Activated naive CD8-positive, alpha-beta T cell treated with anti-CD3 and anti-CD28 coated beads, Interleukin-2, amount 10 ng/mL, durations not matched to agents 7 days and 5 days (primary cell): ENCODE measurements at places on chromosomes 5 and 9. TPM values are rescaled to one million over a fixed set of nuclear protein-coding genes. Genes with fewer than 3 reads are reported as not detected.

- H3K4me3 ChIP-seq: peak overlapping the region; percentile 98
- peaks cover 63% of the 10 kb centered on the region for H3K36me3 ChIP-seq
- H3K27me3 ChIP-seq: no peaks in the 10 kb centered on the region
- peaks cover 51% of the 10 kb centered on the region for H3K4me1 ChIP-seq
- peak; percentile 35 for DNase-seq
Measured at GRCh38 chr5:132485641-132486317, 4.8 kb downstream of the IRF1 start.

- no peak overlapping the region for H3K27ac ChIP-seq
- no peak for DNase-seq
- H3K4me3 ChIP-seq: no peak overlapping the region
- peaks cover 17% of the 10 kb centered on the region for H3K36me3 ChIP-seq
Measured at GRCh38 chr9:109035684-109036423, 22.6 kb upstream of the CTNNAL1 start.

GRCh38 chr5:138732466-138732865, 20.8 kb upstream of the CTNNA1 start:
- H3K27me3 ChIP-seq: peaks cover 32% of the 10 kb centered on the region
- peaks cover 2% of the 10 kb centered on the region for H3K36me3 ChIP-seq
- H3K4me3 ChIP-seq: no peak overlapping the region
- H3K27ac ChIP-seq: no peak overlapping the region
- no peak for DNase-seq
- peaks cover 7% of the 10 kb centered on the region for H3K4me1 ChIP-seq

DNA sequence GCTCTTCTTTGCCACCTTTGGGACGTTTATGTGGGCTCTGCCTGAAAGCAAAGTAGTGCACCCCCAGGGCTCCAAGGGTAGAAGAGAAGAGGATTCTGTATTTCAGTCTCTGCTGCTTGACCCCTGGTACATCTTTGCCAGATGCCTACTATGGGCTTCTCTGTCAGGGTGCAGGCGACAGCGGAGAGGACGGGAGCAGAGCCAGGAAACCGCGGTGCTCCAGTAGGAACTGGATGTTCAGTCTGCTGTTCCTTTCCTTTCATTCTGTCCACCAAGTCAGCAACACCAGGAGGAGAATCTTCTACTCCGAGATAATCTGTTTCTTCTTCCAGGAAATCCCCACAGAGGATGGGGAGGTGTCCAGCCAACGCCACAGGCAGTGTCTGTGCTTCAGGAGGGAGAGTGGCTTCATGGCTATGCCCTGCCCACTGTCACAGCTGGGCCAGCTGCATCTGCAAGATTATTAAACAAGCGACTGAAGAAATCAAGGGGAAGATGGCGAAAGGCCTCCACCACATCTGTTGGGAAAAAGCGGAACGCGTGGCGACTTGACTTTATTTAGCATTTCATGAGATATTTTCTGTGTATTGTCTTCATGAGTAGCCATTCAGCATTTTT, 398.3 kb downstream of the IRX1 start:
- no peaks in the 10 kb centered on the region for H3K36me3 ChIP-seq
- H3K27me3 ChIP-seq: no peaks in the 10 kb centered on the region
- H3K4me1 ChIP-seq: no peaks in the 10 kb centered on the region
- no peak for DNase-seq
- no peak overlapping the region for H3K27ac ChIP-seq
- no peak overlapping the region for H3K4me3 ChIP-seq

The TAS2R1 gene
- total RNA-seq: not detected

DNA sequence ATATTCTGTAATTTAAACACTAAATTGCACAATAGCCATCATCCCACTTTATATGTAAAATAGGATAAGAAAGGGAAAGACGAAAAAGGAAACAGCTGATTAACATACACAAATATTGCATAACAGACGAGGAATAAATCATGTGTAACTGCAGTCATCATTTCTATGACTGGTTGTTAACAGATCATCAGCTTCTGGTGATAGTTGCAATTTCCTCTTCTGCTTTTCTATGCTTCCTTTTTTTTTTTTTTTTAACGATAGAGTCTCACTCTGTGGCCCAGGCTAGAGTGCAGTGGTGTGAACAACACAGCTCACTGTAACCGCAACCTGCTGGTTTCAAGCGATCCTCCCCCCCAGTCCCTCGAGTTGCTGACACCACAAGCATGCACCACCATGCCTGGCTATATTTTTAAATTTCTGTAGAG, 22.5 kb upstream of the JAKMIP2 start:
- DNase-seq: peak; percentile 30
- H3K4me1 ChIP-seq: peaks cover 2% of the 10 kb centered on the region
- H3K36me3 ChIP-seq: no peaks in the 10 kb centered on the region
- H3K27ac ChIP-seq: no peak overlapping the region
- H3K4me3 ChIP-seq: peak overlapping the region; percentile 4

- no peaks in the 10 kb centered on the region for H3K36me3 ChIP-seq
- no peaks in the 10 kb centered on the region for H3K4me1 ChIP-seq
- no peak for DNase-seq
- no peak overlapping the region for H3K4me3 ChIP-seq
- H3K27ac ChIP-seq: no peak overlapping the region
- no peaks in the 10 kb centered on the region for H3K27me3 ChIP-seq
Measured at GRCh38 chr9:61666310-61666709, 476.5 kb downstream of the SPATA31A7 start.

The TUSC1 gene
- not detected for total RNA-seq

DNA sequence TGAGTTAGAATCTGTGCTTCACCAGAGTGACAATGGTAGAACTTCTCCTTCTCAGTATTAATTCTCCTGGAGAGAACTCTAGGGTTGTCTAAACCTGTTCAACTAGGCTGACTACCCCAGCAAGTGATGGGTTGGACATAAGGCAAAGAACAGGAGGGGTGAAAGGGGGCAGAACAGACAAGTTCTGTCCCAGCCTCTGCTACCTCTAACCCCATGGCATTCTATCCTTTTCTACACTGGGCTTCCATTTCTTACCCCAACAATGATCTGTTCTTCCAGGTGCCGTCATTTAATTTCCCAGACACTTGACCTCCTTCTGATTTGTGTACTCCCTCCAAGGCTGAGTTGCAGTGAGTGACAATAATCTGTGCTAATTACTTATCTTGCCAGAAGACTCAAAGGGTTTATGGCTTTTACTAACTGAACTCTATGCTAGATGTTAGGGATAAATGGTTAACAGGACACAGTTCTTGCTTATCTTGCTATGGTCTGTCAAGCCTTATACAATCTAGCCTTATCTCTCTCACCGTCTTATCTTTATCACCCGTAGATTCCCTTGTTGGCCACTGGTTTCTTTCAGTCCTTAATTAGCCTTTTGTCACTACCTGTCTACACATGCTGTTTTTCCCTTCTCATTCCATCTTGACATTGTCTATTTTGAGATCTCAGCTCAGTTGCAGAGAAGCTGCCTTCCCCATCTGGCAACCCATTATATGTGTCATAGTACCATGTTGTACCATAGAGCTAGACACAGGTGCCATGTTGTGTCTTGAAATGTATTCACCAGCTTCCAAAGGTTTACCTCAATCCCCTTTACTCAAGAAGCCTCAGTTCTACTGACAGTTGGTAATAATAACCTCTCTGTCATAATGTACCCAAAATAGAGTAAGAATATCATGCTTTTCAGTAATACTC, 10.0 kb upstream of the MATR3 start:
- no peaks in the 10 kb centered on the region for H3K27me3 ChIP-seq
- H3K36me3 ChIP-seq: peaks cover 32% of the 10 kb centered on the region
- H3K4me1 ChIP-seq: peaks cover 11% of the 10 kb centered on the region
- no peak for DNase-seq
- H3K27ac ChIP-seq: peak overlapping the region; percentile 4

The MRPL41 gene
- total RNA-seq: 64.4 TPM

GRCh38 chr5:31645420-31646081, 6.6 kb downstream of the PDZD2 start:
- no peaks in the 10 kb centered on the region for H3K4me1 ChIP-seq
- H3K27ac ChIP-seq: no peak overlapping the region
- no peak overlapping the region for H3K4me3 ChIP-seq

- peaks cover 16% of the 10 kb centered on the region for H3K36me3 ChIP-seq
- peaks cover 51% of the 10 kb centered on the region for H3K4me1 ChIP-seq
- no peak for DNase-seq
- H3K4me3 ChIP-seq: no peak overlapping the region
Measured at GRCh38 chr9:131657940-131658339, 81.9 kb downstream of the RAPGEF1 start.

The CCDC69 gene
- 108 TPM for total RNA-seq

GRCh38 chr9:32503008-32503407, 23.0 kb downstream of the RIGI start:
- no peaks in the 10 kb centered on the region for H3K27me3 ChIP-seq
- DNase-seq: no peak
- peak overlapping the region; percentile 45 for H3K27ac ChIP-seq
- H3K4me3 ChIP-seq: no peak overlapping the region
- peaks cover 13% of the 10 kb centered on the region for H3K4me1 ChIP-seq
- H3K36me3 ChIP-seq: peaks cover 31% of the 10 kb centered on the region

GRCh38 chr9:117696154-117696553, 8.0 kb upstream of the TLR4 start:
- no peak overlapping the region for H3K4me3 ChIP-seq
- no peaks in the 10 kb centered on the region for H3K27me3 ChIP-seq
- no peak for DNase-seq

The FSTL4 gene
- 0.26 TPM for total RNA-seq

The SNX18 gene
- total RNA-seq: 26.2 TPM

The UNC13B gene
- total RNA-seq: 1.1 TPM
